ENCODE measurements at places on chromosomes 16 and 17.

GRCh38 chr16:49608098-49608497 is 234.5 kb downstream of the C16orf78 start:
- no peak for DNase-seq

GRCh38 chr17:19703828-19704613 is 12.4 kb downstream of the SLC47A2 start:
- DNase-seq, result peak; percentile 71

DNA sequence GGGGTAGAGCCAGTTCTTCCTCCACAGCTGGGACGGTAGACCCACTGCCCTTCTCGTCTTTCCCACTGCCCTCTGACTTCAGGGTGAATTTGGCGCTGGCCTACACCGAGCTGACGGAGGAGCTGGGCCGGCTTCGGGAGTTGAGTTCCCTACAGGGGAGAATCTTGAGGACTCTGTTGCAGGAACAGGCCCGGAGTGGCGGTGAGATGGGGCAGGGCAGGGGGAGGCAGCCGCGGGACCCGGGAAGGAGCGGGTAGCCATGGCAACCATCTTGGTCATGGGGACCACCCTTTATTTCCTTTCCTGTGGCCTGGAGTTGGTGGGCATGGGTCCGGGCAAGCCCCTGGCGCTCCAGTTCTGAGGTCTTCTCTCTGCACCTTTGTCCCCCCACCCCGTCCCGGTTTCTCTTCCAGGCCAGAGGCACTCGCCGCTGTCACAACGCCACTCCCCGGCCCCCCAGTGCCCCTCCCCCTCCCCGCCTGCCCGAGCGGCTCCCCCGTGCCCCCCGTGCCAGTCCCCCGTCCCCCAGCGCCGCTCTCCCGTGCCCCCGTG is 14.4 kb downstream of the TBKBP1 start:
- no peak for DNase-seq

DNA sequence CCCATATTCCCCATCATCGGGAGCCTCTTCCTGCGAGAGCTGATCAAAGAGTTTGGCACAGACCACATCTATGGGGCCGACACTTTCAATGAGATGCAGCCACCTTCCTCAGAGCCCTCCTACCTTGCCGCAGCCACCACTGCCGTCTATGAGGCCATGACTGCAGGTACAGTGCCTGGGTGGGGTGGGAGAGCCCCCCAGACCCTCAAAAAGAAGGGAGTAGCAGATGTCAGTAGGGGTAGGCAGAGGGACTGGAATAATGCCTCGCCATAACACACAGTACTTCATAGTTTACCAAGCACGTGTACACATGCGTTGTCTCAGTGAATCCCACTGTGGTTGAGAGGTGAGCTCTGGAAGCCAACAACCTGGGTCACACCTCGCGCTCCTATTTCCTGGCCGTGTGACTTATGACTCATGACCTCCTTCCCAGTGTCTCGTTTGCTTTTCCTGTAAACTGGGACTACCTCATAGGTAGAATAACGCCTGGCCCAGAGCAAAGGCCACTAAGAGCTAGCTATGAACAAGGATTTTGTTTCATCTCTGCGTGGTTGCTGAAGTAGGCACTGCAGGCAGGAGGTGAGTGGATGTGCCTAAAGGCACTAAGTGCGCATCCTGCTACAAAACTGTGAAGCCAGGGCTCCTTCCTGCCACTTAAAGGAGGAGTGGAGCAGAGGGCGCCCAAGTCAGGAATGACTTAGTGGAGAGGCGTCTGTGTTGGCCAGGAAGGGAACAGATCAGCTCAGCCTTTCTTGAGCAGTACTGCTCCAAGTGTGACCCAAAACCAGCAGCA is 5.2 kb downstream of the NAGLU start:
- no peak for DNase-seq

GRCh38 chr16:46620266-46621005 is 743 bp downstream of the SHCBP1 start:
- no peak for DNase-seq

GRCh38 chr17:27808628-27809027 is 8.3 kb upstream of the NOS2 start:
- DNase-seq, result no peak

GRCh38 chr16:11909653-11910545 is 5.9 kb downstream of the GSPT1 start:
- no peak for DNase-seq

- DNase-seq, result no peak
Observed at GRCh38 chr17:50612281-50612680, 22.4 kb upstream of the ABCC3 start.

DNA sequence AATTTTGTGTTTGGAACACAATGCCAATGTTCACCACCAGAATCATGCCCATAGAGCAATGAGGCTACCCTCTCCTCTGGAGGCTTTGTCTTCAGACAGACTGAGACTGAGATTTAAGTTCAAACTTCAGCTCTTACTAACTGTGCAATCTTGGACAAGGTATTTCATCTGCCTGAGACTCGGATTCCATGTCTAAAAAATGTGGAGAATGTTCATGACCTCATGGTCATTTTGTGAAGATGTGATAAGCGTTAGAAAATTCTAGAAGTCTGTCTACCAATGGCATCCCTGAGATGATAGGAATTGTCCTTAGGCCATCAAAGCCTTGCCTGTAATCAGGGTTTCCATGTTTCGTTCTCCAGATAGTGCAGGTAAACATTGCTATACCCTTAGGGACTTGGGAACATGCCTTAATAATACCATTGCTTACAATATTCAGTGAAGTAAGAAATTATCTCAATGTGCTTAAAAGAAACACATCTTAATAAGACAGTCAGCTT is 388.2 kb upstream of the MAF start:
- no peak for DNase-seq

DNA sequence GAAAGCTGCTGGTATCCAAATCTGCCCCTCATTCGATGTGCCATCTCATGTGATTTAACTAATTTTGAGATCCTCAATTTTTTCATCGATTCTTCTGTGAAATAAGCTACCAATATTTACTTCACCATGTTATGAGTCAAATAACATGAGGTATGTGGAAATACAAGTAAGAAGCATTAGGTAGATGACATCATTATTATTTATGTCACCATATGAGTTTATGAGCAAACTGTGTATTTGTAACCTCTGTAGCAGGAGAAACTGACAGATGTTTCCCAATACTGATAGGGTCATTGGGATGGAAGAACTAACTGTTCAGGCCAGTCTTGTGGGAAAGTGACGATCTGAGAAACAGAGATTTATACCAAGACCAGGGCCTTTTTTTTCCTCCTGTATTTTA is 229.4 kb upstream of the GOT2 start:
- DNase-seq, result no peak

- no peak for DNase-seq
Observed at GRCh38 chr17:35210741-35211140, 16.5 kb upstream of the SLC35G3 start.

- no peak for DNase-seq
Observed at GRCh38 chr16:80994451-80994850, 12.2 kb downstream of the CMC2 start.

GRCh38 chr17:35694906-35695305 is 36.5 kb upstream of the RASL10B start:
- DNase-seq, result no peak

GRCh38 chr17:35747540-35748017 is 5.5 kb downstream of the GAS2L2 start:
- peak; percentile 88 for DNase-seq

DNA sequence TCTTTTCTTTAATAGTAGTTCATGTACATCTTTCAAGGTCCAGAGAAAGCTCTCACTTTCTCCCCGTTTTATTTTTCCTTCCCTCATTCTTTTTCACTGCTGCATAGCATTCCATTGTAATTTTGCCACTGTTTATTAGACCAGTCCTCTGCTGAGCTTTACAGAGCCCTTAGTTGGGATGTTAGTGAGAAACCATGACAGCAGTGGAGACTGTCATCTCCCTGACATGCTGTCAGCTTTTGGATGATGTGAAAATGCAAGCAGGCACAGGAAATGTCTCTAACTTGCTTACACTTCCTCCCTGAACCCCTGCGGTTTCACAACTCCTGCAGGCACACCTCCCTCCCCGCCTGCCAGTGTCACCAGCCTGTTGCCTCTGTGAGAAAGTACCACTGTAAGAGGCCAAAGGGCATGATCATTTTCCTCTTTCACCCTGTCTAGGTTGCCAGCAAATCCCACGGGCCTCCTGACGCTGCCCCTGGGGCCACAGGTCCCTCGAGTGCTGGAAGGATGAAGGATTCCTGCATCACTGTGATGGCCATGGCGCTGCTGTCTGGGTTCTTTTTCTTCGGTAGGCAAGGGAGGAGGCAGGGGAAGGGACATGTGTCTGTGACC is at the start of gene ITGAL:
TSS of gene ITGAL (plus strand) at position 415 of the 615 bp plus-strand sequence. CDS start at position 511, 96 bp downstream.
- peak; percentile 24 for DNase-seq

GRCh38 chr17:66915204-66915611 is 49.3 kb upstream of the CACNG4 start:
- peak; percentile 52 for DNase-seq

DNA sequence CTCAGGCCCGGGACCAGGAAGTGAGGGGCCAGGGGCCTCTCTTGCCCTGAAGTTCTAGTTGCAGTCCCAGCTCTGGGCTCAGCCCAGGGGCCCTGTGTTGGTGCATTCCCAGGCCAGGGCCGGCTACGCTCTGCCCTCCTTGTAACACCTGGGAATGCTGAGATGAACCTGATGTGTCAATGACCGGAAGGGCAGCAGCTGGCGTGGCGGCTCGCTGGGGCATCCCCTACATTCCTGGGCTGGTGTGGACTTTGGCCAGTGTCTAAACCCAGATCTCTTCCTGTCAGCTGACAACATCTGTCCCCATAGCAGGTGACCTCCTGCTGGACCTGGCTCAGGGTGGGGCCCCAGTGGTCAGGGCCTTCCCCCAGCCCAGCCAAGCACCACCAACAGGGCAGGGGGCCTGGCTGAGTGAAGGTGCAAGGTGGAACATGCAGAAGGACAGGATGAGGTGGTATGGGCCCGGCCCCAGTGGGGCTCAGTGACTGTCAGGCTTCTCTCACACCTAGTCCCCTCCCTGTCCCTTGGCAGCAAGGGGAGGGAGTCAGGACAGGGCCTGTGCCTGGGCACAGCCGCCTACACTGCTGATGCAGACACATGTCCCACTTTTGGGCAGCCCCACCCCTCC is 15.9 kb downstream of the FAM83G start:
- DNase-seq, result no peak

- no peak for DNase-seq
Observed at GRCh38 chr16:56101480-56101879, 89.8 kb upstream of the GNAO1 start.

GRCh38 chr16:72444696-72445095 is 272.7 kb upstream of the PMFBP1 start:
- DNase-seq, result no peak

- DNase-seq, result no peak
Observed at GRCh38 chr17:48463526-48463925, 33.5 kb upstream of the SKAP1 start.

- DNase-seq, result no peak
Observed at GRCh38 chr17:14346801-14347200, 45.9 kb downstream of the HS3ST3B1 start.

DNA sequence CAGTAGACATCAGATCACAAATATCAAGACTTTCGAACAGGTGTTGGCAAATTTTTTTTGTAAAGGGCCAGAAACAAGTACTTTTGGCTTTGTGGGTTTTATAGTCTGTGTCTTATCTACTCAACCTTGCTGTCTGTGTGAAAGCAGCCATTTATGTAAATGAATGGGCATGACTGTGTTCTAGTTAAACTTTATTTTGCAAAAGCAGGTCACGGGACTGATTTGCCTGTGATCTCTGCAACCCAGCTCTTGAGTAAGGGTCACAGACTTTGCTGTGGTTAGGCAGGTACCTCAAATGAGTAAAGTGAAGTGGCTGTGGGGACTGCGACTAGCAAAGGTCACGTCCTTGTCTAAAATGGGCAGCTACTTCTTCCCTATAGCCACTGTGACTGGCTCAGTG is 136.5 kb downstream of the FTO start:
- DNase-seq, result no peak

DNA sequence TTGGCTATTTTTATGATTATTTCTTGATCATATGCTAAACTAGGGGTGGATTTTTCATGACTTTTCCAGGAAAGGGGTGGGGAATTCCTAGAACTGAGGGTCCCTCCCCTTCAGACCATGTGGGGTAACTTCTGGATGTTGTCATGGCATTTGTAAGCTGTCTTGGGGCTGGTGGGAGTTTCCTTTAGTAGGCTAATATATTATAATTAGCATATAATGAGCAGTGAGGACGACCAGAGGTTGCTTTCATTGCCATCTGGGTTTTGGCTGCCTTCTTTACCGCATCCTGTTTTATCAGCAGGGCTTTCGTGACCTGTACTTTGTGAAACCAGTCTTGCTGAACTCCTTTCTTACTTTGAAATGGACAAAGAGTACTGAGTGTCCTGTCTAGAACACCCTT is 40.4 kb upstream of the ABCA5 start:
- DNase-seq, result no peak

- no peak for DNase-seq
Observed at GRCh38 chr17:78844301-78845005, 3.8 kb upstream of the USP36 start.

DNA sequence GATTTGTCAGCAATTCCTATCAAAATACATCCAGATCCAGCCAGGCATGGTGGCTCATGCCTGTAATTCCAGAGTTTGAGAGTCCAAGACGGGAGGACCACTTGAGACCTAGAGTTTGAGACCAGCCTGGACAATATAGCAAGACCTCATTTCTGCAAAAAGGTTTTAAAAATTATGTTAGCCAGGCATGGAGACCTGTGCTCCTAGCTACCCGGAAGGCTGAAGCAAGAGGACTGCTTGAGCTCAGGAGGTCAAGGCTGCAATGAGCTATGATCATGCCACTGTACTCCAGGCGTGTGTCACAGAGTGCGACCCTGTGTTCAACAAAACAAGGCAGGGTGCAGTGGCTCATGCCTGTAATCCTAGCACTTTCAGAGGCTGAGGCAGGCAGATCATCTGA is 215.2 kb downstream of the CPPED1 start:
- DNase-seq, result no peak

GRCh38 chr17:39643271-39643670 is 6.3 kb downstream of the STARD3 start:
- no peak for DNase-seq

DNA sequence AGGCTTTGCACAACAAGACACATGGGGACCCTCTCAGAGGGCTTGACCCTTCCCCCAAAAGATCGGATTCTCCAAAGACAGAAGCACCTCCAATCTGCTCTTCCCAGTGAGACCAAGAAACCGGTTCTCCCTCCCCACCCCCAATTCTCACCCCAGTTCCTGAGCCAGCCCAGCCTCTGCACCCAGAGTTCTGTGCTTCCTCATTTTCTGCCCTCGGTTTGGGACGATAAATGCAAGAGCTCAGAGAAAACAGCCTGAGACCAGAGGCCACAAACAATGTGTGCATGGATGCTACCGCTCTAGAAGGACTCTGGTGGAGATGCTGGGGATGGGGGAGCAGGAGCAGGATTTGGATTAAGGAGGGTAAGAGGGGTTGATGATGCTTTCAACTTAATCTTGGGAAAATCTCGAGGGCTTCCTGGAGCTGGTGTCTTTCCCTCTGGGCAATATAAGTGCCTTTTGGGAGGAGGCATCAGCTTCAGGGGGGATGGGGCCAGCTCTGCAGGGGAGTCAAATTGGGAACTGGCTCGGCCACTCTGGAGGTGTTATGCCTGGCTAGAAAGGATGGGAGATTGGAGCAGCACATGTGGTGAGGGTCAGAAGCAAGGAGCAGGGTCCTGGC is 6.0 kb downstream of the KRT15 start:
- DNase-seq, result no peak
